ENCODE measurements at places on chromosomes 4 and X. TPM values are rescaled to one million over a fixed set of nuclear protein-coding genes. Genes with fewer than 3 reads are reported as not detected.

Gene TLR7
- total RNA-seq: not detected

Gene ANXA5
- total RNA-seq: 851 TPM

Gene FRMPD4
- 1.6 TPM for total RNA-seq

Gene PARM1
- 0.09 TPM for total RNA-seq

Gene PHOX2B
- total RNA-seq: not detected

Gene CXCL8
- total RNA-seq: 1.9 TPM

Gene RTL3
- not detected for total RNA-seq

Gene PPP3CA
- 30.6 TPM for total RNA-seq

Gene IL13RA2
- total RNA-seq: 51.9 TPM

Gene NLGN3
- 0.95 TPM for total RNA-seq

Gene ITM2A
- 2.1 TPM for total RNA-seq

Gene CYSLTR1
- total RNA-seq: 0.26 TPM

Gene F11
- not detected for total RNA-seq

Gene TGIF2LX
- total RNA-seq: not detected

Gene KANTR
- 7.5 TPM for total RNA-seq

Gene CFAP299
- total RNA-seq: 8.3 TPM

Gene ITGB1BP2
- 0.43 TPM for total RNA-seq

Gene WDR45
- total RNA-seq: 65.4 TPM

Gene TTC29
- not detected for total RNA-seq

Gene SPANXN4
- total RNA-seq: not detected

Gene NCBP2L
- not detected for total RNA-seq

Gene DGKK
- not detected for total RNA-seq

Gene OCIAD2
- total RNA-seq: 83.2 TPM

Gene SH3D19
- total RNA-seq: 34.0 TPM

Gene ZNF630
- 1.9 TPM for total RNA-seq

Gene NUDT10
- 2.7 TPM for total RNA-seq

Gene NLRP2B
- not detected for total RNA-seq

Gene GAGE12E
- total RNA-seq: not detected

Gene MAGEA1
- total RNA-seq: not detected

Gene PFKFB1
- 0.16 TPM for total RNA-seq

Gene PPP2R2C
- total RNA-seq: 0.34 TPM

Gene NDNF
- 0.09 TPM for total RNA-seq

Gene MAGEB10
- not detected for total RNA-seq

Gene KDR
- total RNA-seq: 0.16 TPM

Data from bronchial smooth muscle cell (primary cell).